ENCODE measurements at places on chromosomes 5 and 9.

DNA sequence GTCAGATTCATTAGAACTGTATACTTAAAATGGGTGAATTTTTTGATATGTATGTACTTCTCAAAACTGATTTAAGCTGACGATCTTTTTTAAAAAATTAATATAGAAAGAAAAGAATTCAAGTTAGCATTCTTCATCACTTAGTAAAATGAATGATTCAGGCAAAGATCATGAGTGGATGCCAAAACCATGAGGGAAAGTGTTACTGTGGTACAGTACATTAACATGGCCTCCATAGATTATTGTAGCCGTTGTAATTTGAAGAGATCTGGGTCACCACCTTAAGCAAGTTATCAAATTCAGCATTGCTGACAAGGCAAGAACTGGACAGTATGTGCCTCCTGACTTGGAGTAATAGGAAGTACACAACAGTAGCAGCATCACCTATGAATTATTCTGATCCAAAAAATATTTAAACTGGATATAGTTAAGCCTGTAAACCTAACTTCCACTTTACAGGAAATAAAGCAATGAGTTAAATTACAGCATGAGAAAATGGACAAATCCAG is 29.7 kb downstream of the C9orf85 start:
- DNase-seq: no peak

- DNase-seq: peak; percentile 7
Observed at GRCh38 chr9:112443200-112443599, 43.4 kb upstream of the KIAA1958 start.

GRCh38 chr5:177473443-177474001 is at the start of gene DBN1:
Gene DBN1 (minus strand): TSS chr5:177473634. CDS start chr5:177473521, 113 bp downstream.
- DNase-seq: no peak

GRCh38 chr5:110402562-110402961 is 323.9 kb downstream of the TMEM232 start:
- DNase-seq: no peak

GRCh38 chr5:24923400-24923799 is 278.6 kb upstream of the CDH10 start:
- no peak for DNase-seq

- DNase-seq: no peak
Observed at GRCh38 chr9:73682789-73683188, 531.1 kb downstream of the ANXA1 start.

DNA sequence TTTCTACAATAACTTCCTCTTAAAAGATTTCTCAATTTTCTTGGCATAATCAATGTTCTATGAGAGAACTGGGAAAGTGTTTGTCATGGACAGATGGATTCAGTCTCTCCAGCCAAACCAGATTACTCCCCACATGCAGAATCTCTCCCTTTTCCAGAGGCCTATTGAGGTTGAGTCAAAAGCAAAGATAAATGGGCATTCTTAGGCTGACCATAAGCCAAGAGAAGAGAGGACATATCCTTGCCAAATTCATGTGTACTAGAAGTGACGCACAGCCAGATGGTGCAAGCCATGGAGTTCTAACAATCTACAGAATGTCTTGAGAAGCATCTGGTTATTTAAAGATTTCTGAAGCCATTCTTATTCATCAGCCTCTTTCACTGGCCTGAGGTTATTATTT is 2115.0 kb downstream of the MAT2B start:
- no peak for DNase-seq

- DNase-seq: no peak
Observed at GRCh38 chr9:92780206-92780605, 15.6 kb upstream of the BICD2 start.

GRCh38 chr9:94010980-94011533 is 55.9 kb upstream of the BARX1 start:
- DNase-seq: no peak

GRCh38 chr5:150397782-150398721 is 14.7 kb downstream of the CD74 start:
- no peak for DNase-seq

DNA sequence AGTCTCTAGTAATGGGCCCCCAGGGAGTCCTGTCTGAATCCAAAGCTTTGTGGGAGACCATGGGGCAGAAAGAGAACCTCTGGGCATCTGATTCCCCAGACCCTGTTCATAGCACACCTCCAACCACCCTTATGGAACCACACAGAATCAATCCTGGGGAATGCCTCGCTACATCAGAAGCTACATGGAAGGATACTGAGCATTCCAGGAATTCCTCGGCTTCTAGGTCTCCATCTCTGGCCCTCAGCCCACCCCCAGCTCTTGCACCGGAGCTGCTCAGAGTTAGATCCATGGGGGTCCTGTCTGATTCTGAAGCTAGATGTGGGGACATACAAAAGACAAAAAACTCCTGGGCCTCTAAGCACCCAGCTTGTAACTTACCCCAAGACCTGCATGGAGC is 28.4 kb downstream of the VCP start:
- no peak for DNase-seq

- DNase-seq: no peak
Observed at GRCh38 chr9:71740199-71740598, 28.1 kb downstream of the CEMIP2 start.

- no peak for DNase-seq
Observed at GRCh38 chr5:67677422-67677970, 480.9 kb upstream of the CD180 start.

DNA sequence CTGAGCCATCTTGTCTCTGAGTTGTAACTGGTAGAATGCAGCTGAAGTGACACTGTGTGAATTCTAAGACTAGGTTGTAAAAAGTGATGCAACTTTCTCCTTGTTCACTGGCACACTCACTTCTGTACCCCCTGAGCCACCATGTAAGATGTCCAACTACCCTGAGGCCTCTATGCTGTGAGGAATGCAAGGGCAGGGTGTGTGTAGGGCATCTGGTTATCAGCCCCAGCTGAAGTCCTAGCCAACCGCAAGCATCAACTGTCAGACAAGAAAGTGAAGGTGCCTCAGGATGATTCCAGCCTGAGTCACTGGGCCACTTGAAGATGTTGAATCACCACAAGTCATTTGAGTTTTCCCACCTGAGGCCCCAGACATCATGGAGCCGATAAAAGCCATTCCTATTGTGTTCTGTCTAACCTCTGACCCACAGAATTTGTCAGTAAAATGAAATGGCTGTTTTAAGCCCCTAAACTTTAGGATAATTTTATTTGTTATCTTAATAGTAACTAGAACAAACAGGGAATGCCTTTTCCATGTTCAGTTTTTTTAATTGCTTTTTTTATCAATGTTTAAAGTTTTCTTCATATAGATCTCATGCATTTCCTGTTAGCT is 18.7 kb upstream of the RHOBTB3 start:
- DNase-seq: no peak

All from CD4-positive, alpha-beta T cell treated with Interferon gamma for 1 hour (primary cell).